Nucleus accumbens (tissue), 56 donors: ENCODE measurements at places on chromosomes 7 and 10.

GRCh38 chr7:94620703-94621118, 35.2 kb downstream of the SGCE start:
- peak; percentile 2 for DNase-seq

- DNase-seq = no peak
These were observed 78.7 kb downstream of the BEND7 start for GRCh38 chr10:13450069-13450468.

DNA sequence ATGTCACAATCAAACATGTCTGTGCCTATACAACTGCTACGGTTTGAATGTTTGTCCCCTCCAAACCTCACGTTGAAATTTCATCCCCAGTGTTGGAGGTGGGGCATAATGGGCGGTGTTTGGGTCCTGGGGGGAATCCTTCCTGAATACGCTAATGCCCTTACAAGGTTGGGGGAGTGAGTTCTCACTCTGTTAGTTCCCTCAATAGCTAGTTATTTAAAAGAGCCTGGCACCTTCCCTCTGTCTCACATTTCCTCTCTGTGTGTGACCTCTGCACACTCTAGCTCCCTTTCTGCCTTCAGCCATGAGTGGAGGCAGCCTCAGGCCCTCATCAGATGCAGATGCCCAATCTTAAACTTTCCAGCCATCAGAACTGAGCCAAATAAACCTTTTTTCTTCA, 129.5 kb downstream of the GRM8 start:
- no peak for DNase-seq

DNA sequence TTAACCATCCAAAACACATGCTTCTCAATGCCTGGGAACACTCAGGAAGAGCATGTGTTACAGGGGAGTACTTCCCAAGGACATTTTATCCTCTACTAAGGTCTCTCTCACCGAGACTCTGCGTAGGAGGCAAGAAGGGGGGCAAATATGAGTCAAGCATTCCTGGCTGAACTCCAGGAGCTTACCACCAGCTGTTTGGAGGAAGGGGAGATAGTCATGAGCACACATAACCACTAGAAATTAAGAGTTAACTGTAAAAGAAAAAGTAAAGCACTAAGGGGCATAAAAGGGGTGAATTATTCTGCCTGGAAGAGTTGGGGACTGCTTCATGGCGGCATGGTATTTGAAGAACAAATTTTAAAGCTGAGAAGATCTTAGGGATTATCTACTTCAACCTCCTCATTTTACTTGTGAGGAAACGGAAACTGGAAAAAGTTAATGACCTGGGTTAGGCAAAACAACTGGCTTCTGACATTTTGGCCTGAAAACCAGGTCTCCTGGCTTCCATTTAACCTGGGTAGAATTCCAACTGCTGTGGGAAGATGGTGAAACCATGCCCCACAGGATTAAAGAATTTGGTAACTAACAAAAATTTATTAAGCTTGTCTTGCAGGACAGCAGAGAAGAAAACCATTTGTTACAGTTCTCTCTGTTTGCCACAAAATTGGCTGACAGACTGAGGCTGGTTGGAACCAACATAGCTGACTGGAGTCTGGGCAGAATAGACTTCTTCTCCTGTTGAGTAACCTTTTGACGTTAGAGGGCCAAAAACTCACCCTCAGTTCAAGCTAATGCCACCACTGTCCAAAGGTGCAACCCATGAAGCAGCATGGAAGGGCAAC, 85.5 kb downstream of the SLC25A13 start:
- no peak for DNase-seq

DNA sequence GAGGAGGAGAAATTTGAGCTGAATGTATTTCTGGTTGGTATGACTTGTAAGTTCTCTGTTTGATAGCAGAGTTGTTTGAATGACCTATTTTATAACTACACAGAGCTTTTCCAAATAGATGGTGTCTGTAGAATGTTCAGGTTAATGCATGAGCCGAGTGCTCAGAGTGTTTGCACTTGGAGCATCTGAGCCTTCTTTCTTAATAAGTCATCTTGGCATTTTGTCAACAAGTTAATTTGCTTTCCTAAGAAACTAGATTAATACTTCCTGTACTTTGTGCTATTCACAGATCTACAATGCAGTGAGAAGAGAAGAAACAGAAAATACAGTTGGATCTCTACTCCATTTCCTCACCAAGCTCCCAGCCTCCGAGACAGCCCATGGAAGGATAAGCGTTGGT, 138.2 kb downstream of the PLCE1 start:
- DNase-seq = no peak

GRCh38 chr10:86160890-86161585, 205.6 kb downstream of the GRID1 start:
- DNase-seq = no peak

DNA sequence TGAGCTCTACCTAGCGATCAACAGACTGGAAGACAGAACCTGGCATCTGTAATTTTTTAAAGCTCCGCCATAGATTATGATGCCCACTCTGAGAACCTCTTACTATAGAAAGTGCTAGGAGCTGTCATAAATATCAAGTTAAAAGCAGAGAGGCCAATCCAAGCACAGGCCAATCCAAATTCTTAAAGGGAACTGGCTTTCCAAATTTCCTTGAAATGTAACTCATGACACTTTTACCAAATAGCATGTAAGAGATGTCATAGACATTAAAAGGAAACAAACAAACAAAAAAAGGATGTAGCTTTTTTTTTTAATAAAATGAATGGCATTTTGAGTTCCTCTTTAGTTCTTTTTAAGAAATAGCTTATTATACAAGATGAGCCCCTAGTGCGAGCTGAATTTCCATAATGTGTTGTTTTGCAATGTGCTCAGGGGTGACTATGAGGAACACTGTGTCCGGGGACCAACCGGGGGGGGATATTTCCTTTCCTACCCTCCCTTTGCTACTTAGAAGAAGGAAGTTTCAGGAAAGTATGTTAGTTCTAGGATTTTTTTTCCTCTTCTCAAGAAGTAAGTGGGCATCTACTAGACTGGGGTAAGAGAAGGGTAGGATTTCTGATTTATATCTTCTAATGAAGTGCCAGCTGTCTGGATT, 23.7 kb upstream of the MRC1 start:
- DNase-seq = no peak

- DNase-seq = no peak
These were observed 174.8 kb upstream of the FZD1 start for GRCh38 chr7:91089382-91089963.

DNA sequence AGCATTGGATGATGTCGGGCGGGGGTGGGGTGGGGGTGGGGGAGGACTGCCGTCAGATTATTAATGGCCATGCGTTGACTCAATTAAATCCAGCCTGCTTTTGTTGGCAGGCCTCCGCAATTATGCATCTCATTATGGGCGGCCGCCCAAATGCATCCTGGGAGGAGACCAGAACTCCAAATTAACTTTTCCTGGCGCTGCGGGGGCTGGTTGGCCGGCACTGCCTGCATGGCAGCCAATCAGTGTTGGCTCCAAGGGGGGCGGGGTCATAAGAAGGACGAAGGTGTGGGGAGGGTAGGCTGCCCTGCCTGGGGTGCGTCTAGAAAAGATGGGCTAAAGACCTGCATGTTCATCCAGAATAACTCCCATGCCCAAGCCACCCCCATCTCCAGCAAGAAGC, 83.9 kb upstream of the PAX2 start:
- DNase-seq = no peak

DNA sequence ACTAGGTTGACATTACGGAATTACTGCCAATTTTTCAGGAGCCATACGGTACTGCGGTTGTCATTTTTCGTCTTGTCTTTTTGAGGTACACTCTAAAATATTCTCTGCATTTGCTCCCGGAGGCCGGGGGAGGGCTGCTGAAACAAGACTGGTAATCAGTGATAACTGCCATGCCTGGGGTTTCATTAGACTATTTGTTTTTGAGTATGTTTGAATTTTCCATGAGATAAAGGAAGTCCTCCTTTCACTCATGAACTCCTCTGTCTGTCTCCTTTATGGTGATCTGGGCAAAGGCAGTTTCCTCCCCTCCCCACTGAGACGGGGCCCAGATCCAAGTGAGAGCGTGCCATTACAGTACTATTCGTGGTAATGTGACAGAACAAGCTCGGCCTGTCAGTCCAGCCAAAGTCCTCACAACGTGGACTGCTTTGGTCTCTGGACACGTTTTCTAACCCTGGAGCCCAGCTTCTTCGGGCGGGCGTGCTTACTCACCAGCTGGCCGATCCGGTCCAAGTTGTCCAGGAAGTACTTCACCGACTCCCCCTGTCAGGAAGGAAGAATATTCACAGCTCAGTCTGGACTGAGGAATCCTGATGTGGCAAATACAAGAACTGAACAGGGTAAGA, 45.1 kb downstream of the AMZ1 start:
- DNase-seq = no peak

DNA sequence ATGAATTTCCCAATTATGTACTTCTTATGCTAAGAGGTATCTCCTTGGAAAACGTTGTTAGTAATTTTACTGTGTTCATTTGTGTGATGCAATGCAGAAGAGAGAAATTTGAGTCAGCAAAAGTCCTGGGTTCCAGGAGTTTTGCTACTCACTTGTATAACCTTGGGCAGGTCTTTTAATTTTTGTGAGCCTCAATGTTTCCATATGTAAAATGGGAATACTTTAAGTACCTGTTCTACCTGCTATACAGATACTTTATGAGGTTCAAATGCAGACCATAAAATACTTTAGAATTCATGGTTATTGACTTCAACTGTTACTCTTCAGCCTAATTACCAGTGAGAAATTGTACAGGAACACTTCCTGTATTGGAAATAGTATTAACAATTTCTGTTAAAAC, 185.5 kb downstream of the MLLT10 start:
- no peak for DNase-seq

- DNase-seq = no peak
These were observed 7.0 kb downstream of the NAT16 start for GRCh38 chr7:101172854-101173751.

GRCh38 chr7:44213877-44214388, 13.2 kb downstream of the YKT6 start:
- DNase-seq = no peak

GRCh38 chr7:1076184-1077072, 11.5 kb upstream of the GPER1 start:
- no peak for DNase-seq

DNA sequence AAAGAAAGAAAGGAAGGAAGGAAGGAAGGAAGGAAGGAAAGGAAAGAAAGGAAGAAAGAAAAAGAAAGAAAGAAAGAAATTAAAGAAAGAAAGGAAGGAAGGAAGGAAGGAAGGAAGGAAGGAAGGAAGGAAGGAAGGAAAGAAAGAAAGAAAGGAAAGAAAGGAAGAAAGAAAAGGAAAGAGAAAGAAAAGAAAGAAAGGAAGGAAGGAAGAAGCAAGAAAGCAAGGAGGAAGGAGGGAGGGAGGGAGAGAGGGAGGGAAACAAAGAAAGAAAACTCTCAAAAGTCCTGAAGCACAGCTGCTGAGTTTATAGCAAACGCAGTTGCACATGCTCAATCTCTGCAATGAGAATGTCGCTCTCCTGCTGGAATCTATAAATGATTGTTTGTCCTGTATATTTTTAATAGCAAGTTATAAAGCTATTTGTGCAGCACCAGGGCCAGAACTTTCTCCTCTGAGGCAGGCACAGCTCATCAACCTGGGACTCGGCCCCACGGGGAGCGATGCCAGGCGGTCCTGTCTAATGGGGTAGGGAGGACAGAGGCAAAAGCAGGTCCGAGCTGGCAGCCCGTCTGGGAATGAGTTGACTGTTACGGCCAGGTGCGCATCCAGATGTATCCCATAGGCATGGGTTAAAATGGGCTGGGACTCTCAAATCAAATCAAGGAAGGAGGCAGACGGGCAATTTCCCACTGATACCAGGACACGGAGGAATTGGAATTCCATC, 118.0 kb upstream of the PFKP start:
- no peak for DNase-seq

GRCh38 chr10:28248092-28248491, 54.8 kb downstream of the MPP7 start:
- DNase-seq = no peak

GRCh38 chr10:65430979-65431378, 1494.9 kb upstream of the LRRTM3 start:
- DNase-seq = no peak

GRCh38 chr10:12507165-12507850, 158.0 kb downstream of the CAMK1D start:
- DNase-seq = no peak

- DNase-seq = no peak
These were observed 59.1 kb downstream of the PDGFA start for GRCh38 chr7:460374-461116.

DNA sequence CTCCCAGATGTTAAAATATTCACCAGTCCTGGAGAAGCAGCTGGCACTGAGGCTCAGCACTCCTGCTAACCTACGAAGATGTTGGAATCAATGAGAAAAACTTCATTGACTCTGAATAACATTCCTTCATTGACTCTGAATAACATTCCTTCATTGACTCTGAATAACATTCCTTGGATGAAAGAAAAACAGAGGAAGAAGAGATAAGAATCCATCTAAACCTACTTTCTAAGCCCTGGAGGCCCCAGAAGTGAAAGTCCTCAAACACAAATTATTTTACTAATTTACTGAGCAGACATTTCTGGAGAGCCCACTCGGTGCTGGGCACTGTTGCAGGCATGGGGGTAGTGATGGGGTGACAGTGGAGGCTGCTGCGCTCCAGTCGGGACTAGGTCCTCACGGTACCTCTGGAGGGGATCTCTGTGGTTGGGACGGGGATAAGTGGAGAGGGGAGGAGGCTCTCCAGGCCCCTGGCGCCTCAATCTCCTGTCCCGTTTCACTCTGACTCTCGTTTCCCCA, 254.1 kb downstream of the WDR37 start:
- DNase-seq = no peak

DNA sequence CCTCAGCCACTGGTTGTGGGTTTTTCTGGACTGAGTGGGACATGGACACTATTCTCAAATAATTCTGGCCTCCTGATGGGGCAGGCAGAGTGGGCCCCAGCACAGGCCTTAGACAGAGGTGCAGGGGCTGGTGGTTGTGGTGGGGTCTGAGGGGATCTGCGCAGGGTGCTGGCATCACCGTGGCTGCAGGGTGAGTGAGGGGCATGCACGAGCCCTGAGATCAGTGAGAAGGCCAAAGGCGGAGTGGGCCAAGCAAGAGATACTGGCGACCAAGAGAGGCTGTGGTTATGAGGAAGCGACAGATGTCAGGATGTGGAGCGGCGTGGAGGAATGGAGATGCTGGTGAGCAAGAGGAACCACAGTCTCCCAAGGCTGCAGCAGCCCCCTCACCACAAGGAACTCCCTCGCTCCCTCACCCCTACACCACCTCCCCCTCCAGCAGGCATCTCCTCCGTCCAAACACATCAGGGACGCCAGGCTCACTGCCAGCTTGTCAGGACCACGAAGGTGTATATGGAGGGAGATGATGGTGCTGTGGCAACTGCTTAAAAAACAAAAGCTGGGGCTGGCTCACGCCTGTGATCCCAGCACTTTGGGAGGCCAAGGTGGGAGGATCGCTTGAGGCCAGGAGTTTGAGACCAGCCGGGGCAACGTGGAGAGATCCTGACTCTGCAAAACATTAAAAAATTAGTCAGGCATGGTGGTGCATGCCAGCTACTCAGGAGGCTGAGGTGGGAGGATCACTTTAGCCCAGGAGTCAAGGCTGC, 9.6 kb downstream of the PRF1 start:
- DNase-seq = no peak

- DNase-seq = no peak
These were observed 115.7 kb downstream of the BMS1 start for GRCh38 chr10:42898037-42898960.

GRCh38 chr7:70063927-70064326, 465.7 kb downstream of the AUTS2 start:
- no peak for DNase-seq

GRCh38 chr7:156179872-156180390, 367.7 kb upstream of the SHH start:
- DNase-seq = no peak

- DNase-seq = no peak
These were observed 37.3 kb upstream of the LAMB4 start for GRCh38 chr7:108167460-108167859.

- no peak for DNase-seq
These were observed 46.3 kb upstream of the GPAM start for GRCh38 chr10:112229901-112230300.
